ENCODE measurements at places on chromosomes 2 and 18. TPM values are rescaled to one million over a fixed set of nuclear protein-coding genes. Genes with fewer than 3 reads are reported as not detected.

The TCF23 gene
- total RNA-seq = not detected

The GKN1 gene
- total RNA-seq = 0.83 TPM

The CCDC148 gene
- total RNA-seq = 0.39 TPM

The USP37 gene
- 5.9 TPM for total RNA-seq

The CYP26B1 gene
- 18.3 TPM for total RNA-seq

The HOXD12 gene
- not detected for total RNA-seq

The SULT1C4 gene
- not detected for total RNA-seq

The UPP2 gene
- total RNA-seq = not detected

The SETBP1 gene
- 0.51 TPM for total RNA-seq

The UGT1A10 gene
- not detected for total RNA-seq

The IL36A gene
- total RNA-seq = not detected

The PKP4 gene
- total RNA-seq = 29.2 TPM

The PLGLB1 gene
- total RNA-seq = 0.38 TPM

The PJVK gene
- total RNA-seq = 1.3 TPM

The SCYGR4 gene
- not detected for total RNA-seq

The CRYGD gene
- total RNA-seq = not detected

The CYTIP gene
- not detected for total RNA-seq

The SRD5A2 gene
- 0.01 TPM for total RNA-seq

The CDKL4 gene
- not detected for total RNA-seq

The HOXD13 gene
- 0.23 TPM for total RNA-seq

The CRYGC gene
- not detected for total RNA-seq

The REEP1 gene
- total RNA-seq = 0.67 TPM

The ID2 gene
- 70.1 TPM for total RNA-seq

The ARMC9 gene
- 16.6 TPM for total RNA-seq

The SPC25 gene
- total RNA-seq = 20.3 TPM

The IWS1 gene
- 47.1 TPM for total RNA-seq

The MYO7B gene
- 0.19 TPM for total RNA-seq

The ADCYAP1 gene
- total RNA-seq = not detected

The SERPINB4 gene
- total RNA-seq = 0.14 TPM

The VWA3B gene
- 0.26 TPM for total RNA-seq

The RNU2-63P gene
- total RNA-seq = not detected

The RBM44 gene
- total RNA-seq = 0.15 TPM

The MYL1 gene
- not detected for total RNA-seq

The FAM98A gene
- 133 TPM for total RNA-seq

The SLC5A7 gene
- not detected for total RNA-seq

The ANKRD30BL gene
- not detected for total RNA-seq

The HOXD9 gene
- 1.7 TPM for total RNA-seq

The GDF7 gene
- total RNA-seq = 0.08 TPM

The DNAJC5G gene
- total RNA-seq = not detected
